ENCODE measurements at places on chromosomes 7 and 10.

DNA sequence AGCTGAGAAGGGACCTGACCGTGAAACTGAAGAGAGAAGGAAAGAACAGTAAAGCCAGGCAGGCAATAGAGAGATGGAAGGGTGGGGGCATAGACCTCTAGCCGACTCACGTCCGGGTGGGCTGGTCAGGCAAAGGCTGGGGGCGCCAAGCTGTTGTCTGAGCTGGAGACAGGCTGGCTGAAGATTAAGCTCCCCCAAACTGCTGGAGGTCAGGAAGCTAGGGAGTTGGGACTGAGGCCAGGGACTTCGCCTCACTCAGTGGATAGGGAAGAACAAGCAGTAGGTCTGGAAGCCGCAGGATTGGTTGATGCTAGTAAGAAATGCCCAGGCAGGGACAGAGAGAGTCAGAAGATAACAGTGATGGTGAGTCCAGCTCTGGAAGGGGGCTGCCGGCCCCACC, 5.3 kb downstream of the PITX3 start:
- no peak for DNase-seq

DNA sequence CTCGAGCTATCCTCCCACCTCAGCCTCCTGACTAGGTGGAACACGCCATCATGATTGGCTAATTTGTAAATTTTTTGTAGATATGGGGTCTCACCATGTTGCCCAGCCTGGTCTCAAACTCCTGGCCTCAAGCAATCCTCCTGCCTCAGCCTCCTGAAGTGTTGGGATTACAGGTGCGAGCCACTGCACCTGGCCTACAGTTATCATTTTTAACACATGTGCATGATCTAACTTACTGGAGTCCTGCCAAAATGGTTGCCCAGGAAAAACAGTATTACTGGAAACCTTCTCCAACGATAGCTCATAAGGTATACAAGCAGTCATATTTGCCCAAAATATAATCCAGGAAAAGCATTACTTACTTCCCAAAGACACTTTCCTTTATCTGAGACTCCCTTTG, 20.2 kb downstream of the MRPL32 start:
- DNase-seq: no peak

DNA sequence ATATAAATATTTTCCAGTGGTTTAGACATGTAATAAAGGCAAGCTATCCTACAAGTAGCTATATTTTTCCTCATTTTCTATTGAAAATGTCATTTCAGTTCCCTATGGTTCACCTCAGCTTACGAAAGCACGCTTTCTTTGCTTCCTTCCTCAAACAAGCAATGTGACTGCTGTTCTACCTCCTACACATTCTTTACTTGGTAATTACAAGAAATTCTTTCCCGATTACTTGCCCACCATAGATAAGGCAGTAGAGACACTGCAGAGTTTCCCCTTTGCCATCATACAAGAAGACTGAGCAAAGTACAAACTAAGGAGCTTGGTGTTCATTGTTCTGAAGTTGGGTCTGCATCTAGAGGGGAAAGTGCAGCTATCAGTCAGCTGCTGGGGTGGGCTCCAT, 249.4 kb downstream of the CRPPA start:
- DNase-seq: no peak

DNA sequence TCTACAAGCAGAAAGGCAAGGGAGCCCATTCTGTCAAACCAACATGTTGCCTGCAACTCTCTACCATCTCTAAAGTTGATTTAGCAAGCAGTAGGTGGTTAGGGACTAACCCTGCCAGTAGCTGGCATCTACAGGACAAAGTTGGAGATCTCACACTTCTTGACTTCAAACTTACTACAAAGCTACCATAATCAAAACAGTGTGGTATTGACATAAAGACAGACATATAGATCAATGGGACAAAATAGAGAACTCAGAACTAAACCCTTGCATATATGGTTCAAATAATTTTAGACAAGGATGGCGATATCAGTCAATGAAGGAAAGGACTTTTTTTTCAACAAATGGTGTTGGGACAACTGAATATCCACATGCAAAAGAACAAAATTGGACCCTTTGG, 84.9 kb downstream of the MAP3K8 start:
- DNase-seq: no peak
